Left kidney (tissue), 8 donors: ENCODE measurements at places on chromosomes 1 and 21.

DNA sequence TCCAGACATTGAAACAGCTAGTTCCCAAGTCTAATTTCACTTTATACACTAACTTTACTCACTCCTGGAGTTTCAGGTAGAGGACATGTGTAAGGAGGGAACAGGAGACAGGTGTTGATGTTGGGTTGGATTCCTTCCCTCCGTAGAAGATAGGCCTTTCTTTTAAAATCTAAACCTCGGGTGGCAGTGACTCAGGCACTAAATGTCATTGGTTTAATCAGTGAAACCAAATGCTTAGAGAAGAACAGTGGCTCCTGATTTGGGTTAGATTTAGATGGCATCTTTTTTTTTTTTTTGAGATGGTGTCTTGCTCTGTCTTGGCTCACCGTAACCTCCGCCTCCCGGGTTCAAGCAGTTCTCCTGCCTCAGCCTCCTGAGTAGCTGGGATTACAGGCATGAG is 7.2 kb downstream of the CAP1 start:
- no peak for DNase-seq

GRCh38 chr1:227070638-227071285 is 130.7 kb downstream of the COQ8A start:
- DNase-seq, result no peak

GRCh38 chr1:148318123-148318903 is 164.8 kb downstream of the PPIAL4G start:
- no peak for DNase-seq

DNA sequence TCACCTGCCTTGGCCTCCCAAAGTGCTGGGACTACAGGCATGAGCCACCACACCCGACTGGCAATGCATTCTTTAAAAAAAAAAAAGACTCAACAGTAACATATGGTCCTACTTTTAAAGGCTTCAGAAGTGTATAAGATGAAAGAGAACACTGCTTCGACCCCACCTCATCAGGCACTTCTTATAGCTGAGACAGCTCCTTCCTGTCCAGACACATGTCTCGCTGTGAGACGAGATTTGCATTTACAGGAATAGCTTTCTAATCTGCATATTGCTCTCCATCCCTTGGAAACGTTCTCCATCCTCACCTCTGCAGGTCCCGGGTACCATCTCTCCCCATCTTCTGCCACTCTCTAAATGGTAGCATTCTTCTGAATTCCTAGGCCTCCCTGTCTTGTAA is 6.7 kb downstream of the AZIN2 start:
- no peak for DNase-seq

DNA sequence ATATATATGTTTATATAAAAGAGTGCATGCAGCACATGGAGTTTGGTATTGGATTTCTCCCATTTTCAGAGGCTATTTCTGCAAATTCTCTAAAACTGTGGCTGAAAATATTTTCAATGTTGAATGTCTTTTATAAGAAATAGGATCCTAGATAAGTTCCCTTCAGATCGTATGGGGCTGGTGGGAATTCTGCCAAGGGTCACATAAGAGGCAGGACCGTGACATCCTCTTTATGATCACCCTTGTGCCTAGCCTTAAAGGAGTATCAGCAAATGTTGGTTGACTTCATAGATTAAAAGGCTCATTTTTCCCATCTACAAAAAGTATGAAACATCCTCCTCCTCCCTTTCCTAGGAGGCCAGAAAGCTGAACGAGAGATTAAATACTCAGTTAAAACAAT is 1.3 kb upstream of the IFNAR2 start:
- DNase-seq, result no peak

- no peak for DNase-seq
Observed at GRCh38 chr1:28032281-28032680, 56.1 kb downstream of the EYA3 start.

DNA sequence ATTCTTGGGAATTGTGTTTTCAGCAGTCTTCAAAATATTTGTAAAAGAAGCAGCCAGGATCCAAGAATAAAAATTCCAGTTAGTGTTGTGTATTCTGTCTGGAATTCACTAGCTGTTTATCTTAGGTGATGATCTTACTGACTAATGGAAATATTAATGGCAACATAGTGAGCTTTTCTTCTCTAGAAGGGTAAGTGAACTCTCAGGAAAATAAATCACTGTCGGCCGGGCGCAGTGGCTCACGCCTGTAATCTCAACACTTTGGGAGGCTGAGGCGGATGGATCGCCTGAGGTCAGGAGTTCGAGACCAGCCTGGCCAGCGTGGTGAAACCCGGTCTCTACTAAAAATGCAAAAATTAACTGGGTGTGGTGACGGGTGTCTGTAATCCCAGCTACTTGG is 87.4 kb upstream of the KIF1B start:
- no peak for DNase-seq

DNA sequence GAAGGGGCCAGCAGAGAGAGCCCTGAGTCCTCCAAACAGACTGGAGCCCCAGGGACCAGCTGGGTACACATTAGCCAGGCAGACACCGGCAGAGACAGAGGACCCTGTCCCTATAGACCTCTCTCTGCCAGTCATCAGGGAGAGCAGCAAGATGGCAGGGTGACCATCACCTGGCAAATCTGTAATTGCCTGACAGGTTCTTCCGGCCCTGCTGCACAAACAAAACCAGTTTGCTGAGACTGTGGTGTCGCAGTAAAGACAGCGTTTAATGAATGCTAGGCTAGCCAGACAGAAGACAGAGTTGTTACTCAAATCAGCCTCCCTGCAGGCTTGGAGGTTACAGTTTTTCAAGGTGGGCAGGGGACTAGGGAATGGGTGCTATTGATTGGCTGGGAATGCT is 618.9 kb downstream of the NPHP4 start:
- DNase-seq, result no peak

GRCh38 chr21:38439957-38440356 is 58.3 kb downstream of the ERG start:
- DNase-seq, result no peak

GRCh38 chr1:208251015-208251414 is 6.8 kb upstream of the PLXNA2 start:
- no peak for DNase-seq

DNA sequence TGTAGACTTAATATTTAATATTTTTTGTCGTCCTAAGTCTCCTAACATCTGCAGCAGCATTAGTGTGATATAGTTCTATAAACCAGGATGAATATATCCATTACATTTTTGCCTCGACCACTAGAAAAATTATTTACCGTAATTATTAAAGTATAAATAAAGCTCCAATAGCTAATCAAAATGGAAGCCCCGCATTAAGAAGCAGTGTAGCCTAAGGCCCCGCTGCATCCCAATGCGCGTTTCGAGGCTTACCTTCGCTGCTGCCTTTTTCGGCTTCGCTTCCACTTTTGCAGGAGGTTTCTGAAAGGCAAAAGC is 891 bp downstream of the HMGN1 start:
- DNase-seq, result no peak

- DNase-seq, result no peak
Observed at GRCh38 chr1:1796466-1796865, 18.2 kb upstream of the NADK start.

DNA sequence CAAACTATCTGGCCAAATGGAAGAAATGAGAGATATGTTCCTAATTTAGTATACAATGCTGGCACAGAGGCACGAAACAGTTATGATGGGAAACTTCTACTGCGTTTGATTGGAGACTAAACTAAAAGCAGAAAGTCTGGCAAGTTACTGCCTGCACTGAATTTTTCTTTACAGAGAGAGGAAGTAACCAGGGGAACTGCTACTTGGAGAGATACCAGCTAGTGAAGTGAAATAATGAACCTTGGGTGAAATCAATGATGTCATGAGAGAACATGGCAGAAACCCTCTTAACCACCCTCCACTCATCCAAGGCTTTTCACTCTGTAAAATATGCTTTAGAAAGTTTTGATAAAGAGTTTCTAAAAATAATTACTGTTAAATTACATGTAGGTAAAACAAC is 29.3 kb downstream of the NIBAN1 start:
- DNase-seq, result no peak

- no peak for DNase-seq
Observed at GRCh38 chr21:30434033-30434631, 4.1 kb downstream of the KRTAP13-4 start.

DNA sequence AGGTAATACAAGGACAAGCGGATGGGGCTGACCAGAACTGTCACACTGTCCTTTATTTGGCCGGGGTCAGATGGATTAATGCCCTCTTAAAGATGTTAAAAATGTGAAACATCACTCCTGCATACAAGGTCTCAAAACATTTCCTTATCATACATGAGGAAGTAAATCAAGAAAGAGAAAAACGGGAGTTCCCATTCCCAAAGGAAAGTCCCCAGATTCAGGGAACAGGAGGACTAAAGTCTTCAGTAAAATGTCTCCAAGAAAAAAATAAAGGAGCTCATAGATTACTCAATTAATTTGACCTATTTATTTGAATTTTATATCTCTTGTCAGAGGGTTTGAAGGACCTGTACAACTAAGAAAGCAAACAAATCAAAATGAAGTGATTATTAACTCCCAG is 13.4 kb upstream of the HSD11B1 start:
- no peak for DNase-seq

GRCh38 chr1:167756730-167757405 is 35.1 kb downstream of the MPZL1 start:
- no peak for DNase-seq

- DNase-seq, result no peak
Observed at GRCh38 chr1:8483586-8483985, 165.7 kb downstream of the SLC45A1 start.

DNA sequence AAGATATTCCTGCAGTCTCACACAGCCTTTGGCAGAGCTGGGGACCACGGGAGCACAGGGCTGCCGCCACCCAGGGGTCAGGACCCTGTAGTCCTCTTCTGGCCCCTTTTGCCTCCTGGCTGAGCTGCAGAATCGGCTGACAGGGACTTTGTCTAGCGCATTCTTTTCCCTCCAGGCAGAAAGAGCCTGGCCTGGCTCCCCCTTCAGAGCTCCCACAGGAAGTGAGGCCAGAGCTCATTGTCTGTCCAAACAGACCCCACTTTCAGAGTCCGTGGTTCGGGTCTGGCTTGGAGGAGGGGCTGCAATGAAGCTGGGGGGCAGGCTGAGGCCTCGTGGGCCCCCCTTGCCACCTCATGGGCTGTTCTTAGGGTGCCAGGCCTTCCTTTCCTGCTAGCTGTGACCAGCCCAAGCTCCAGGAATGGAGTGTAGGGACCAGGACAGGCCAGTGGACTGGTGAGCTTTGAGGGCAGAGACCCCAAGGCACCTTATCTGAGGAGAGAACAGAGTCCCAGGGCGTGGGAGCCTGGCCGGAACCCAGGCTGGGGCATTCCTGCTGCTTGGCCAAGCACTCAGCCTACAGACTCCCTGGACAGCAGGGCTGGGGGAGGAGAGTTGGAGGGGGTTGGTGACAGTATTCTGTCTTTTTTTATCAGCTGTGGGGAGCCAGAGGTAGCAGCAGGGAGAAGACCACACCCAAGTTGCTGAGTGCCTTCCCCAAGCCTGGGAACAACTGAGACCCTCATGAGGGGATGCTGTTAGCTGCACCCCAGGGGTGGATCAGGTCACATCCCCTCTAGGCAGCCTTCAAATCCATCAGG is 4.7 kb downstream of the CELSR2 start:
- no peak for DNase-seq

- DNase-seq, result no peak
Observed at GRCh38 chr1:117392771-117393170, 25.5 kb downstream of the MAN1A2 start.

DNA sequence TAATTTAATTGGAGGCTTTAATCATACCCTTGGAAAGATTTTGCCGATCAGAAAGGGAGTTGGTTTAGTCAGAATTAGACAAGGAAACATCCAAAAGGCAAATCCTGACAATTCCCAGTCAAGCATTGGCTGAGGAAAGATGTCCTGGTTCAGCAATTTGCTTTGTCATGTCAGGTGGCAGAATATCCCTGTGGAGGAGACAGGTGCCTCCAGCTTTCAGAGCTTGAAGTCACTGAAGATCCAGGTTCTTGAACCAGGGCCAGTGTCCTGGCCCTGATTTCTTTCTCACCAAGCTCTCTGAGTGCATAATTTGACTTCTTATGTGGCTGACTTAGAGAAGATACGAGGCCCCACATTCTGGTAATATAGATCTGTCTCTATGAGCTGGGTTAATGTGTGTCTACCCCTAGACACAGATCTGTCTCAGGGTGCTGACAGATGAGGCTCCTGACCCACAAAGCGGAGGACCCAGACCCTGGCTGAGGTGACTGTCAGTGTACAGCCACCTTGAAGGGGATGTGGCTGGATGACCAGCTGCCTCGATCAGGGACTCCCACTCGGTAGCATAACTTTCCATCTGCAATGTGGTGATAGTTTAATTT is 118.9 kb downstream of the HHAT start:
- no peak for DNase-seq

DNA sequence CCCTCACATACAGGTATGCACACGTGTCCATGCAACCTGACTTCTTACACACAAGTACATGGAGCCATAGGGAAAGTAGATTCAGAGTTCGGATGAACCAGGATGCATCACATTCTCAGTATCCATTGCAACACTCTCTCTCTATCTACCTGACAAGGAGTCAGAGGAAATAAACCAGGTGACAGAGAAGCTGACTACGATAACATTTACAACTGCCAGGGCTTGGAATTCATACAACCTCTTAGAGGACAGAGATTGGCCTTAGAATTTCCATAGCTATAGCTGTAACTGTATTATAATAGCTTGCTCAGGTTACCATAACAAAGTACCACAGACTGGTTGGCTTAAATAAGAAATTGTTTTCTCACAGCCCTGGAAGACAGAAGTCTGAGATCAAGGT is 116.9 kb upstream of the PALMD start:
- DNase-seq, result no peak

- DNase-seq, result no peak
Observed at GRCh38 chr1:51833700-51834099, 44.8 kb downstream of the NRDC start.

DNA sequence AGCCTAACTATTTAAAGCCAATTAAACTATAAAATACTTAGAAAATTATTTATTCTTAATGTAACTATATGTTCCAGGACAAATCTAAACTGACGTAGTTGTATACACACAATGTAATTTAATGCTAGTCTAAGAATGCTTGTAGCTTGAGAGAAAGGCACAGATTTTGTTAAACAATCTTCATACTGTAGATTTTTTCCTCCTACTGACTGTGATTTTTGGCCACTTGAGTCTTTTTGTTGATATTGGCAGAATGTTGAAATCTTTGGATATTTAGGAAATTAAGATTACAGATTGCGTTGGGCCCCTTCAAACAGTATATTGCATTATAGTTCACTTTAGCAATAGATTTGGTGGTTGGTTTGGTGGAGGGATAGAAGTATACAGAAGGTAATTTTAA is 40.5 kb downstream of the ATF3 start:
- no peak for DNase-seq

DNA sequence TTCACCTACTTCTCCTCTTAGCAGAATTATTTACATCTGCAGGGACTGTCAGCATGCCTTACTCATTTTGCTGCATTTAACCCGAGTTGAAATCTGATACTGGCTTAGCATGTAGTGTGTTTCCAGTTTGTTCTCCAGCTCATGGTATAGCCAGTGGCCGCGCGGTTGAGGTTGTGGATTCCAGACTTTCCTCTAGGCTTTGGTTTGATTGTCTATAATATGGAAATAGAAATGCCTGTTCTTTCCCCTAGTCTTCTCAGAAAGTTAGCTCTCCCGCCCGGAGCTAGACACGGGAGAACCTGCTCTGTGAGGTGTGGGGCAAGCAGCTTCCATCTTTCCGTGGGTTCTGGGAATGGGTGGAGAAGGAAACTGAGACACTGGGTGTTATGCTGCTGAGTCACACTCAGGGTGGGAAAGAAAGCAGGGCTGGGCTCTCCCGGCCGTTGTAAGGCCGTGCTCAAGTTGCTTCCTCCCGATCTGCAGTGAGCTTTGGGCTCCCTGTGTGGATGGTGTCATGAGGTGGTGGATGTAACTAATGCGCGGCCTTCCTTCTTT is 206.8 kb upstream of the TMEM51 start:
- DNase-seq, result no peak

- no peak for DNase-seq
Observed at GRCh38 chr1:30757352-30758120, at the start of gene LAPTM5. LAPTM5 (minus strand) TSS chr1:30757774; CDS start chr1:30757745, 29 bp downstream.
